ENCODE measurements at places on chromosomes 6 and 20.

DNA sequence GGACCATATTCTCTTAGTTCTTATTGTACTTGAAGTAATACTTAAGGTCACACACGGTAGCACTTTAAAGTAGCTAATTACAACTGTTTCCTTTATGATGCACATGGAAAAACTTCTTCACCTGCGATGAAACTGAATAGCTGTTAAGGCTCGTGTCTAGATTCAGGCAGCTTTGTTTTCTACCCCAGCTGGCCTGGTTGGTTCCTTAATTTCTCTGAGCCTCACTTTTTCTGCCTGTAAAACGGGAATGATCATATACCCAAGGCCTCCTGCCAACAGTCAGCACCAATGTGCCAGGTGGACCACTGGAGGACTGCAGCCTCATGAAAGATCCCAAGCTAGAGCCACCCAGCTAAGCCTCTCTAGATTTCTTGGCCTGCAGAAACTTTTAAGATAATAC, 35.0 kb downstream of the EDN3 start:
- no peak for DNase-seq

- DNase-seq = no peak
Observed at GRCh38 chr6:150196942-150197745, 54.3 kb downstream of the PPP1R14C start.

DNA sequence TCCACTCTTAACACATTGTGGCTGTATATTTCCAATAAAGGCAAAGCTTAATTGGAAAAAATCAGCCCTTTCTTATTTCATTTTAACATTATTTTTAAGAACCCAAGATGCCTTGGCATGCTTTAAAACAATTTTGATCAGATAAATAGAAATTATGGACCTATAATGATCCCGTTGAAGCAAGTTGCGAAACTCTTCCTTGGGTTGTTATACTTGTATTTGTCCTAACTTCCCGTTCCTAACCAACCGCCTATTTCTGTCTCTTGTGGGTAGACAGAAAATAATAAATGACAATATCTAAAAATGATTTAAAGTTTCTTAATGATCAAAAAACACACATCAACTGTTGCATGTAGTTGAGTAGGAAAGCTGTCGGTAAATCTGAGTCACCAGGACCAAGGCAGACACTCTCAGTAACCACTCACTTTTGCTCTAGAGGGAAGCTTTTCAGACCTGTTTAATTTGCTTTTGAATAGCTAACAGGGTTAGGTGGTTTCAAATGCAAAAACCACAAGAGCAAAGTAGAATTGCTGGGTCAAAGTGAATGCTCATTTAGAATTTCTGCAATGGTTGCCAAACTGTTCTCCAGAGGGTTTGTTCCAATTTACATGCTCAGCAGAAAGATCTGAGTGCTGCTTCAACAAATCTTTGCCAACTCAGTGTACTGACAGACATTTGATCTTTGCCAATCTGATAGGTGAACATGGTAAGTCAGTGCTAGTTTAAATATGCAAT, 34.2 kb upstream of the KCNK5 start:
- no peak for DNase-seq

GRCh38 chr6:36957773-36958271, 3.3 kb downstream of the PI16 start:
- DNase-seq = no peak

GRCh38 chr6:111766201-111766857, 106.9 kb downstream of the FYN start:
- DNase-seq = no peak

GRCh38 chr6:124535746-124536145, 426.5 kb upstream of the RNF217 start:
- DNase-seq = no peak

DNA sequence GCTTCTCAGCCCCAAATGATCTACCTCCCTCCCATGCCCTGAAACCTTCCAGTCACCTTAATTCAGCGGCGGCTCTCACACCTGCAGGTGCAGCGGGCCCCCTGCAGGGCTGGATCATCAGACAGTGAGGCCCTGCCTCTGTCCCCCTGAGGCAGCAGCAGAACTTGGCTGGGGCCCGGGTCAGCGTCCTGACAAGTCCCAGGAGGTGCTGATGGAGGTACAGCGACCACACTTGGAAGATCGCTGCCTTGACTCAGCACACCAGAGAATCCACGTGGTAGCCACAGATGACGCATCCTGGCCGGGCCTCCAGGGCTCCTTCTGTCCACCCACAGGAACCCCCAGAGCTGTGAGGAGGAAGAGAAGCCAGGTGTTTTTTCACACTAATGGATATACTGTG, 116.4 kb upstream of the THBS2 start:
- no peak for DNase-seq

DNA sequence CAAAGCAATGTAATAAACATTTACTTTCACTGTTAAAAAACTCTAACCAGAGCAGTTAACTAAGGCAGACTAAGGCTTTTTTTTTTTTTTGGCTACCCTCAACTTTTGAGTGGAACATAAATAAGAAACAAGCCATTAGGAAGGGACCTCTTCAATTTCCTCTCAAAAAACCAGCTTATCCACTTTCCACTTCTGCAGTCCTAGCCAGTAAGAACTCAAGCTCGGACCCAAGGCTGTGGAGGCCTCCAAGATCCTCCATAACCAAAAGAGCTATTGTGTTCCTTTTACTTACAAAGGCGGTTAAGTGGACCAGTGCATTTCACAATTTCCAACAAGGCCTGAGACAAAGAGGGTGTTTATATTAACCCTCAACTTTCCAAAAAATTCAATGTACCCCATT, 5.3 kb downstream of the KCNK5 start:
- DNase-seq = no peak

DNA sequence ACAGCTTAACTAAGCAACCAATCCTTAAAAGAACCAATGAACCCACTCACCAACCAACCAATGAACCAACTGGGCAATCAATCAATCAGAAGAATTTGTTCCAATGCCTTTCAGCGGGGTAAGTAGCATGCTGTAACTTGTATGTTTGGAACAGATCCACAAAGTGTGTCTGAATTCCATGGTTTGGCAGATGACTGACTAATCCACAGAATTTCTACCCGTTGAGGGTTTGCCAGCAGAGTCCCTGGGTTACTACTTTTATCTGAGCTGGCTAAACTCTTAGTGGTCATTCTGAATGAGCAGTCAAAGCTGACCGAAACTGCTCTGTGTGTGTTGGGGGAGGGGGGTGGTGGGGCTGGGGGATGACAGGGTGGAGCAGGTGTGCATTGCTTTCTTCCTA, 125.0 kb upstream of the JAG1 start:
- no peak for DNase-seq

DNA sequence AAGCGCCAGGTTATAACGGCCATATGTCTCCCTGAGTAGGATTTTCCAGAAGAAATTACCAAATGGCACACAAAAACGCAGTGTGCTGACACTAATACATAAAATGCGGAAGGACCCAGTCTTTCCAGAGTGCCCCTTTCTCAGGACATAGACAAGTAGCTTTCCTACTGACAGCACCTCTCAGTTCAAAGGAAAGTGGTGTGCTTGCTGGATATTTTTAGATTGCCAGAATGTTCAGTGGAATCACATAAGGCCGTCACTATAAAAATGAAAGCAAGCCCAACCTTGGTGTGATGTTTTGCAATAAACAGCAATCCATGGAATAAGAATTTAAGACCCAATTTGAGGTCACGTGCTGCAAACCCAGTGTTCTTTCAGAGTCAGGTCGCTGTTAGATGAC, 135.5 kb upstream of the AGPAT4 start:
- no peak for DNase-seq

GRCh38 chr6:158506601-158507000, 53.3 kb upstream of the TMEM181 start:
- DNase-seq = peak; percentile 75

DNA sequence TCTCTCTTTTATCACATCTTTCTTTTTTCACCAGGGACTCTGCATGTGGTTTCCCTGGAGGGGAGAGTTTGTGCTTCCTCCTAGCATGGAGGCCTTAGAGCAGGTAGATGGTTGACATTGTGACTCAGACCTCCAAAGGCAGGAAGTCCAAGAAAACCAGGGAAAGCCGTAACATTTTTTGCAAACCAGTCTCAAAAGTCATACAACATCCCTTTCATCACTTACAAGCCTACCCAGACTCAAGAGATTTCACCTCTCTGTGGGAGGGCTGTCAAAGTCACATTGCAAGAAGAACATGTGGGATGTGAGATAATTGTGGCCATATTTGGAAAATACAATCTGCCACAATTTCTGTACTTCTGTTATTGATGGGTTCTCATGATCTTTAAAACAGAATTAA, 46.2 kb downstream of the SNRNP48 start:
- DNase-seq = no peak

GRCh38 chr6:138456401-138456790, 42.9 kb downstream of the NHSL1 start:
- no peak for DNase-seq

DNA sequence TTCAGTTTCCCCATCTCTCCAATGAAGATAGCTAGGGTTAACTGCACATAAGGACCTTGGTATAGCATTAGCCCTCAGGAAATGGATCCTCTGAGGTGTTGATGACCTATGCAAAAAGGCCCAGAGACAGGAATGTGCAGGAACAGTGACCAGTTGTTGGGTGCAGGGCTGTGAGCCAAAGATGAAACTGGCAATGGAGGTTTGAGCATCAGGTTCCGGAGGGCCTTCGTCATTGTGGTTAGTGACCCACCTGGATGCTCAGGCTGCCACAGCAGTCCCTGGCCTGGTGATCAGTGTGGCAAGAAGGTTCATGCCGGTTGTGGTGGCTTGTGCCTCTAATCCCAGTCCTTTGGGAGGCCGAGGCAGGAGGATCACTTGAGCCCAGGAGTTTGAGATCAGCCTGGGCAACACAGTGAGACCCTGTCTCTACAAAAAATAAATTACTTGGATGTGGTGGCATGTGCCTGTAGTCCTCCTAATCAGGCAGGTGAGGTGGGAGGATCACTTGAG, 43.7 kb downstream of the TM9SF4 start:
- DNase-seq = no peak

- no peak for DNase-seq
Observed at GRCh38 chr6:155847711-155848110, 392.1 kb upstream of the NOX3 start.

GRCh38 chr6:39079197-39080125, 30.9 kb downstream of the GLP1R start:
- DNase-seq = peak; percentile 34

GRCh38 chr6:11200356-11200755, 32.1 kb downstream of the NEDD9 start:
- no peak for DNase-seq

DNA sequence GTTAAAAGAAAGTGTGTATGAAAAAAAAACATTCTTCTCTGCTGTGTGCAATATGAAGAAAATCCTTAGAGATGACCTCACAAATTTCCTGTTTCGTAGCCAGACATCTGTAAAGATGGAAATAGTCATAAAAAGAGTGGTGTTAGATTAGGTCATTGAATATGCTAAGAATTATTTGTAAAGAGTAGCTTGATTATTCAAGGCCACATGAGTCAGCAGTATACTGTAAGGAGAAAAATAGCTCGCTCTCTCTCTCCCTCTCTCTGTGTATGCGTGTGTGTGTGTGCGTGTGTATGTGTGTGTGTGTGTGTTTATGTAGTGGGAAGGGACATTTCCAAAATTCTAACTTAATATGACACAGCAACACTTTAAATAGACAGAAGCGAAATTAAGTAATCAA, 78.8 kb downstream of the PTCHD4 start:
- no peak for DNase-seq

All from ecto neural progenitor cell (in vitro differentiated cells).